ENCODE measurements at places on chromosomes 3 and 15.

- H3K4me3 ChIP-seq, result no peak overlapping the region
- no peak for DNase-seq
- no peak overlapping the region for H3K27ac ChIP-seq
These were observed 85.8 kb downstream of the GREM1 start for GRCh38 chr15:32803631-32804030.

- no peaks in the 10 kb centered on the region for H3K27me3 ChIP-seq
- no peak for DNase-seq
- H3K36me3 ChIP-seq, result no peaks in the 10 kb centered on the region
- H3K27ac ChIP-seq, result no peak overlapping the region
- no peak overlapping the region for H3K4me3 ChIP-seq
- H3K4me1 ChIP-seq, result no peaks in the 10 kb centered on the region
These were observed 339.8 kb upstream of the RARB start for GRCh38 chr3:25088284-25088683.

DNA sequence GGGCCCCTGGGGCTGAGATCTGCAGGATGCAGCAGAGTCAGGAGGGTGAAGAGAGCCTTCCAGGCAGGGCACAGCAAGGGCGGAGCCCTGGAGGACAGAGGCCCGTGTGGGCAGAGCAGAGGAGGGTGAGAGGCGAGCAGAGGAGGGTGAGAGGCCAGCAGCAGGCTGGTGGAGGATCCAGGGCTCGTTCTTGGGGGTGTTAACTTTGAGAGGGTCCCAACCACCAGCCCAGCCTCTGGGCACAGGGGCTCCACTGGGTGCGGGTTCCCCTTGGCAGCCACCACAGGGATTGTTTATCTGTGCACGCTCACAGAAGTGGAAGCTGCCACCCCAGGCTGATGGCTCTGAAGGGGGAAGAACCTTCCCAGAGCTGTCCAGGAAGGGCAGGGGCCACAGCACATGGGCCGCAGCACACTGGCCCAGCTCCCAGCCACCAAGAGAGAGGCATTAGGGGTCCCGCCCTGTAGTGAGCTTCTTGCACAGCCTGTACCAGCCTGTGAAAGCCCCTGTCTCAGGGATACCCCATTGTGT lies 9.3 kb upstream of the PLXND1 start:
- H3K4me1 ChIP-seq, result no peaks in the 10 kb centered on the region
- no peaks in the 10 kb centered on the region for H3K27me3 ChIP-seq
- DNase-seq, result no peak

DNA sequence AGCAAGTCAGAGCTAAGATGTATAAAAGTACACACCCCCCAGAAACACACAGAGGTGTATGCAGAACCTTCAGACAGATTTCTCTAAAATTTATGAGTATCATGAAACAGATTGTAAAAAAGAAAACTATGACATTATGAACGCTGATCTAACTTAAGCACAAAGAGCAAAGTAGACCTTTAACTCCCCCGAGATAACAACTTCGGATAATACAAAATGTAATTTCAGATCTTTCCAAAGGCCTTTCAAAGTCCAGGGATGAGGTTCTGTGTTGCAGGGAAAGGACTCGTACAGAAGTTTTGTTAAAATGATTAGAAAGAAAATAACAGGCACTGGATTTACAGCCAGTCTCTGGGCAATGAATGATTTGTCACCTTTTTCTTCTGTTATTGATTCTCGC lies 92.8 kb upstream of the FGF12 start:
- no peaks in the 10 kb centered on the region for H3K27me3 ChIP-seq
- H3K4me1 ChIP-seq, result peaks cover 14% of the 10 kb centered on the region
- H3K4me3 ChIP-seq, result no peak overlapping the region
- no peak overlapping the region for H3K27ac ChIP-seq
- H3K36me3 ChIP-seq, result no peaks in the 10 kb centered on the region
- DNase-seq, result no peak

DNA sequence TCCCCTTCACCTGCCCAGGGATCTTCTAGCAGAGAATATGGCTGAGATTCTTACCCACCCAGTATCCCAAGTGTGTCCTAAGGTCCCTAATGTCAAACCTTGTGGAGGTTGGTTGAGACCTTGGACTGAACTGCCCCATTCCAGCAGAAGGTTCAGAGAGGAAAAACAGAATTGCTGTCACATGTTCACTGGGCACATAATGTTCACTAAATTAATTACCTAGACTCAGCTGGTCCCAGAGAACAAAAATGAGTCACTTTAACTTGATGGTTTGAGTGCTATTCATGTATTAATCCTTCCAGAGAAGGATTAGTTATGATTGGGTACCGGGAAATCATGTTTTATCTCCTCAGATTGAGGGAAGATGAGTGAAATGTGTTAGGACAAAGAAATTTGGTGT lies 171.3 kb upstream of the GADL1 start:
- no peaks in the 10 kb centered on the region for H3K36me3 ChIP-seq
- no peak for DNase-seq
- no peak overlapping the region for H3K27ac ChIP-seq
- H3K27me3 ChIP-seq, result no peaks in the 10 kb centered on the region

DNA sequence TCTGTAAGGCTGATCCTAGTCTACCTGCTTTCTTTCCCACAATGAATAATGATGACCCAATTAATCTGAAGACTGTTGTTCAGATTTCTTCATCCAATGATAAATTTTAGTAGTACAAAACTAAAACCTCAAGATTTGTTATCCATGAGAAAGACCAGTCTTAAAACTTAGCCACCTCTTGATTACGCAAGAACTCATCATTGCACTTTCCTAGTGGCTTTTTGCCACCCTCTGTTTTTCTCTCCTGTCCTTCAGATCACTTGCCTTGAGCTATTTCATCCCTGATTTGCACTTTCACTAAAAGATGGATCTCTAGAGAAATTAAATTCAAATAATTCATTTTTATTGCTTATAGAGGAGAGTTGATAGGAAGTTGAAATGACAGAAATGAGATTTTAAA lies 142.7 kb upstream of the RBMS3 start:
- H3K27ac ChIP-seq, result no peak overlapping the region
- H3K27me3 ChIP-seq, result no peaks in the 10 kb centered on the region
- no peak for DNase-seq
- no peaks in the 10 kb centered on the region for H3K36me3 ChIP-seq
- H3K4me1 ChIP-seq, result peaks cover 23% of the 10 kb centered on the region

DNA sequence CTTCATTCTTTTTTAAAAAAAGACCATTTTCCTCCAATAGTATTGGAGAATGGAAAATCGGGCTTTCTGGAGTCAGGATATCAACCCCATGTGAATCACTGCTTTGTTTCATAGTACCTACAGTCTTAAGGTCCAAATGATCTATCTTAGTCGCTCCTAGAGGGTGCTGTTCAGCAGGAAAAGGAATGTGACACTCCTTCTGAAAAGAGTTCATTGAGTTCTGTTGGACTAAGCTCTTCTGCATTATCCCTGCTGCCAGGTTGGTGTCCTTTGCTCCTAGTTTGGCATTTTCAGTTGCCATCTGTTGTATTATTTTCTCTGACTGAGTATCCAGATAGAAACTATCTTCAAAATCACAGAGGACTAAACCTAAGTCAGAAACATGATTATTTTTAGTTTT lies 57.2 kb downstream of the POLQ start:
- no peaks in the 10 kb centered on the region for H3K27me3 ChIP-seq
- no peak overlapping the region for H3K4me3 ChIP-seq
- no peaks in the 10 kb centered on the region for H3K4me1 ChIP-seq
- DNase-seq, result no peak
- no peaks in the 10 kb centered on the region for H3K36me3 ChIP-seq
- H3K27ac ChIP-seq, result no peak overlapping the region

DNA sequence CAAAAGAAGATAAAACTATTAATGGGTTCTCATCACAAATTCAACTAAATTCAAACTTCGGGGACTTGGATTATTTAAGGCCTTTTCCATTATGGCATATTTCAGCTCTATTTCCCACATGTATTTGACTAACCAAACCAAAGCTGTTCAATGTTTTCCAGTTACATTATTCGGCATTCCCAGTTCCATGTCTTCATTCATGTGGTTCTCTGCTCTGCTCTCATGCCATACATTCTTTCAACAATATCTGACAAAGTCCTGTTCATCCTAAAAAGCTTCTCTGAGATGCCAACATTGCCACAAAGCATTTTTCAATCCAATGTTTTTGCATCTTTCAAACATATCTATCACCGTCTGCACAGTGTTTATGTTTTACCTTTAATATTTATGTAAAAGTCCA lies 141.4 kb downstream of the GREM1 start:
- no peak overlapping the region for H3K27ac ChIP-seq
- no peaks in the 10 kb centered on the region for H3K27me3 ChIP-seq
- no peak overlapping the region for H3K4me3 ChIP-seq
- DNase-seq, result no peak

DNA sequence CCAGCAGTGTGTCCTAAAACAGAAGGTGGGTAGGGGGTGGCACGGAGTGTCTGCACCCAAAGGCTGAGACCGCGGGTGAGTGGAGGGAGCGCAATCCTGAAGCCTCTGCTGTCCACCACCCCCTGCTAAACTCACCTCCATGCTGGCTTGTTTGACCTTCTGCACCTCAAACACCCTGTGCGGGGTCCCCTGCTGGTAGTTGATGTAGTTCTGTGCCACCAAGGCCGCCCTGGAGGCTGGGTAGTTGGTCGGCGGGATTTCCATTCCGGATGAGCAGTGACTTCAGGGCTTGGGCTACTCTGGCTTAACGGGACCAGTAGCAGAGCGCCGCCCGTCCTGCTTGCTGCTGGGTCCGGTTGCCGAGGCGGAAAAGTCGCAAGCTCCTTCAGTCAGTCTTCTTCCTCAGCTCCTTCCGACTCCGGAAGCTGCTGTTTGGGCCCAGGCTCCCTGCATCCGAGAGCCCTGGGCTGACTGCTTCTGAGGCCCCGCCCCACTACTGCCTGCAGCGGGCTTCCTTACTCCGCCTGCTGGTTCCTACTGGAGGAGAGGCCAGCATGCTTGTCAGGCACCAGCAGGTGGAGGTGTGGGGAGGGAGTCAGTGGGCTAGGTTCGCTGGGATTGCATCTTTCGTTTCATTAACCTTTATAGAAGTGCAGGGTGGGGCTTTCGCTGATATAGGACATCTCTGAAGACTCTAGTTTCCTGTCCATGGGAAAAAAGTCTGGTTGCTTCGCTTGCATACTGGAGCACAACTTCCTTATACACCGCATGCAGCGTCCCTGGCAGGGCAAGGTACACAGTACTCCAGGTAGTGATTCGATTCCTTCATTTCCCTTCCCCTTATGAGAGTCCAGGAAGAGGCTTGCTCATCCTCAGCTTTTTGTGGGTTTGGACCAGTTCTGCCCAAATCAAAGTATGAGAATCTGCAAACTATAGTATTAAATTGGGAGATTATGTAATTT lies at the start of gene LXN:
Gene LXN (minus strand): TSS at position 434 of the 962 bp plus-strand sequence. CDS start 170 bp downstream, at position 264.
- peak; percentile 93 for DNase-seq
- H3K4me3 ChIP-seq, result peak within 1 kb of the TSS; percentile 46
- no peaks in the 10 kb centered on the region for H3K36me3 ChIP-seq
- H3K27me3 ChIP-seq, result no peaks in the 10 kb centered on the region

GRCh38 chr3:161100994-161101393 lies 4.2 kb downstream of the B3GALNT1 start:
- H3K4me3 ChIP-seq, result no peak overlapping the region
- DNase-seq, result peak; percentile 15
- no peaks in the 10 kb centered on the region for H3K36me3 ChIP-seq
- no peak overlapping the region for H3K27ac ChIP-seq

DNA sequence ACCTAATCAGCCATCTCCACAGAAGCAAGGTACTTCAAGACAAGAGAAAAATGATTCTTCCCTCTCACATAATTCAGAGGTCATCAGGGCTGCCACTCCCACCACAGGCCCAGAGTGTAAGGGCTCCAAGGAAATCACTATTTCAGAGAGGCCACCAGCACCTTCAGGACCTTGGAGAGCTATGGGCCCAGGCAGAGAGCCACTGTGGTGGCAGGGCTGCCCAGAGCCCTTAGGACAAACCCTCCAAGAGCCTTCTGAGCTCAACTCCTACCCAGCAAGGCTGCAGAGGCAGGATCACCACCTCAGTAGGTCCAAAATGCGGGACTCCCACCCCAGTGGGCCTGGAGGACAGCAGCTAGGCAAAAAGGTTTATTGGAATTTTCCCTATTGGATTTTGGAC lies 17.9 kb upstream of the FAN1 start:
- no peak overlapping the region for H3K4me3 ChIP-seq
- no peak overlapping the region for H3K27ac ChIP-seq
- H3K27me3 ChIP-seq, result no peaks in the 10 kb centered on the region
- no peaks in the 10 kb centered on the region for H3K4me1 ChIP-seq
- DNase-seq, result no peak
- H3K36me3 ChIP-seq, result no peaks in the 10 kb centered on the region

- H3K27ac ChIP-seq, result no peak overlapping the region
- no peak overlapping the region for H3K4me3 ChIP-seq
- no peaks in the 10 kb centered on the region for H3K36me3 ChIP-seq
- H3K27me3 ChIP-seq, result no peaks in the 10 kb centered on the region
- peaks cover 14% of the 10 kb centered on the region for H3K4me1 ChIP-seq
These were observed 79.8 kb upstream of the NR2E3 start for GRCh38 chr15:71730277-71731144.

- H3K27ac ChIP-seq, result no peak overlapping the region
- DNase-seq, result no peak
- H3K4me3 ChIP-seq, result no peak overlapping the region
- H3K4me1 ChIP-seq, result peaks cover 18% of the 10 kb centered on the region
- no peaks in the 10 kb centered on the region for H3K27me3 ChIP-seq
These were observed 27.8 kb downstream of the ADGRG7 start for GRCh38 chr3:100637197-100637631.

- H3K4me1 ChIP-seq, result no peaks in the 10 kb centered on the region
- no peaks in the 10 kb centered on the region for H3K27me3 ChIP-seq
- DNase-seq, result no peak
- no peak overlapping the region for H3K27ac ChIP-seq
- no peak overlapping the region for H3K4me3 ChIP-seq
These were observed 242.0 kb downstream of the TUSC7 start for GRCh38 chr3:116951610-116952009.

DNA sequence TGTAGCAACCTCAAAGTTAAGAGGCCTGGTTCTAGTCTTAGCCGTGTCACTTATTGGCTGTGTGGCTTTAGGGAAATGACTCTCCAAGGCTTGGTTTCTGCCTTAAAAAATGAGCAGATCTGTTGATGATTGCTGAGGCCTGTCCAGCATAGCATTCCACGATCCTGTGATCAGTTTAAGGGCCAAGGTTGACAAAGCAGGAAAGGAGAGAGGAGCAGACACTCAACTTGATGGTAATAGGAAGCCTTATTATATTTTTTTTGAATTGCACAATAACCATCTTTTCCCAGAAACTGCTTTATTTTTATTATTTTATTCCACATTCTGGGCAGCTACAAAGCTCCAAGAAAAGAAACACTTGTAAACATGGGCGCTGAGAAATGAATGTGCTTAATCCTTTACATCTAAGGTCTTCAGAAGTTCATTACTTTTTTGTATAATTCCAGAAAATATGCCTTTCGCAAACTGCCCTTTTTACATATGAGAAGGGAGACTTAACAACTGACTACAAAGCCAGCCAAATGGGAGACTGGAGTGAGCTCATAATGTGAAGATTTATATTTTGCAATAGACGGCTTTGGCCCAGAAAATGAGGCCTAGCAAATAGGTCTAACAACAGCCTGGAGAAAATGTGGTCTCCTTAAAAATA lies 241.0 kb downstream of the ATP8B4 start:
- peak overlapping the region; percentile 74 for H3K27ac ChIP-seq
- no peaks in the 10 kb centered on the region for H3K27me3 ChIP-seq
- no peak for DNase-seq
- peaks cover 16% of the 10 kb centered on the region for H3K4me1 ChIP-seq
- no peak overlapping the region for H3K4me3 ChIP-seq

GRCh38 chr3:27209617-27210264 lies 159.4 kb downstream of the NEK10 start:
- no peak overlapping the region for H3K4me3 ChIP-seq
- H3K27ac ChIP-seq, result no peak overlapping the region
- H3K36me3 ChIP-seq, result no peaks in the 10 kb centered on the region
- no peaks in the 10 kb centered on the region for H3K4me1 ChIP-seq
- no peak for DNase-seq

Data from transverse colon (tissue), 4 donors.